Calu3 (cell line): ENCODE measurements at places on chromosomes 2 and 18. TPM values are rescaled to one million over a fixed set of nuclear protein-coding genes. Genes with fewer than 3 reads are reported as not detected.

GRCh38 chr2:96111823-96112500 is 4.4 kb downstream of the ADRA2B start:
- peaks cover 52% of the 10 kb centered on the region for H3K27me3 ChIP-seq
- H3K36me3 ChIP-seq = peaks cover 9% of the 10 kb centered on the region
- H3K4me1 ChIP-seq = no peaks in the 10 kb centered on the region
- no peak for DNase-seq

DNA sequence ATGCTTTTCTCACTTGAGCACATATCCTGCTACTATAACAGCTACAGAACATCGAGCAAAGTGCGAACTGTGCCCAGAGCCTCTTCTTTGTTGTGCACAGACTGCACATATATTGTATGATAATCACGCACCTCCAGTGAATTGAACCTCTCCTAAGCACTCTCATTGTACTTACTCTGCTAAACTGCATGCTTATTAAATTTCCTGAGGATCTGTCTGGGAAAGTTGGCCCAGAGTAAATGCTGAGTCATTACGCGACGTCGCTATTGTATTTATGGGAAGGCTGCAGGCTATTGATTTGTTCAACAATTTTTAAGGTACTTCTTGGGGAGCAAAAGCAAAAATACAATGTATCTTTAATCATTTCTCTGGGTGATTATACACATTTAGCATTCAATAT is 399.6 kb upstream of the DSEL start:
- no peaks in the 10 kb centered on the region for H3K27me3 ChIP-seq
- no peak overlapping the region for H3K4me3 ChIP-seq
- no peaks in the 10 kb centered on the region for H3K4me1 ChIP-seq
- no peak for DNase-seq

DNA sequence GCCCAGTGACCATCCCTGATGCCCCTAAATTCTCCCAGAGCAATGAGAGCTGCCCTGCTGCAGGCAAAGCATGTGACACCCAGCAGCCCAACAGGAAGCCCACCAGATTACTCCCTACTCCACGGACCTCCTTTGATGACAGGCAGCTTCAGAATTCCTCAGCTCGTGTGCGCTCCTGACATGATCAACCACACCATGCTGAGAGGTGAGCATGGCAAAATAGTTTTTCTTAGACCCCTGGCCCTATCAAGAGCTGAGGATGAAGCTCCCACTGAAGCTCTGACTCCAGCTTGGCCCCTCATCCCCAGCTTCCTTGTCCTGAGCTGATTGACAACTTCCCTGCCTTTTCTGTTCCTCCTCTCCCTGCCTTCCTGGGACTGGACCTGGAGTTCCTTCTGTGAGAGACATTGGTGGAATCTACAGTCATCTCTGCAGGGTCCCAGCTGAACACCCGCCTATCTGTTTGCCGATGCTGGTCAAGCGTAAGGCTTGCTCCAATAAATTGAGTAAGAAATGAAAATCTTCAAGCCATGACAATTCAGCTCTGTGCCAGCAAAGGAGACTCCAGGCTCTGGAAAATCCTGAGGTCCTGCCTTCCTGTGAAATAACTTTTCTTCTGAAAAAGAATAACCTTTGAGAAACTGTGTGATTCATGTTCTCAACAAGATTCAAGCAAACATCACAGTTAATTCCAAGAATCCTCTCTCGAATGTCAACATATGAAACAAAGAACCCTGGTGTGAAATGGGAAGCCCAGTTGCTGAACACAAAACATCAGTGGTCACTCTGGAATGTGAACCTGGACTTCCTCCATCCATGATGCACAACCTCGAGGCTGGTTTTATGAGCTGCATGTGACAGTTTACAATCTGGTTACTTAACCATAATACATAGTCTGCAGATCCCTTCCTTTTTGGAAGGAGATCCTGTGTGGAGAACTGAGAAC is 201.1 kb downstream of the SPP2 start:
- no peaks in the 10 kb centered on the region for H3K27me3 ChIP-seq
- DNase-seq = peak; percentile 59
- peaks cover 68% of the 10 kb centered on the region for H3K4me1 ChIP-seq
- no peak overlapping the region for H3K4me3 ChIP-seq

DNA sequence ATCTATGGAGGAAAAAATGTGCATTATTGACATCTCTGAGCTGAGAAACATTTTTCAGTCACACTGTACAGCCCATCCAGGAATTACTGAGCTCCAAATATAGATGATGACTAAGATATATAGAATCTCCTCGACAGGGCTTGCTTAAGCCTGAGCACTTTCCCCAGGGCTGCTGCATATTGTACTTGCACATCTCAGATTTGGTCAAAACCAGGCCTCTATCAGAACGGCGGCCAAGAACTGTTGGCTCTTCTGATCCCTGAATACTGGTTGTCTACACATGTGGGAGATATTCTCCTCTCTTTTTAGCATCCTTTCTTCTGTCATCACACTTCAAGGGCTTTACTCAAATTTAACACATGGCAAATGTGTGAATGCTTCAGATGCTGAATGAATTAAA is 201.5 kb upstream of the SLC35G4 start:
- DNase-seq = no peak
- H3K27ac ChIP-seq = no peak overlapping the region
- H3K36me3 ChIP-seq = no peaks in the 10 kb centered on the region
- no peak overlapping the region for H3K4me3 ChIP-seq

NIF3L1 gene
- total RNA-seq = 38.4 and 39.7 TPM in 2 replicates

C2orf81 gene
- total RNA-seq = 4.0 and 5.7 TPM in 2 replicates

GRCh38 chr2:220504938-220505503 is 877.6 kb downstream of the SLC4A3 start:
- H3K4me1 ChIP-seq = peaks cover 13% of the 10 kb centered on the region
- no peak overlapping the region for H3K4me3 ChIP-seq
- H3K27ac ChIP-seq = peak overlapping the region; percentile 41
- DNase-seq = peak; percentile 18
- no peaks in the 10 kb centered on the region for H3K27me3 ChIP-seq
- no peaks in the 10 kb centered on the region for H3K36me3 ChIP-seq

FBXO48 gene
- total RNA-seq = 2.4 and 2.5 TPM in 2 replicates

DNA sequence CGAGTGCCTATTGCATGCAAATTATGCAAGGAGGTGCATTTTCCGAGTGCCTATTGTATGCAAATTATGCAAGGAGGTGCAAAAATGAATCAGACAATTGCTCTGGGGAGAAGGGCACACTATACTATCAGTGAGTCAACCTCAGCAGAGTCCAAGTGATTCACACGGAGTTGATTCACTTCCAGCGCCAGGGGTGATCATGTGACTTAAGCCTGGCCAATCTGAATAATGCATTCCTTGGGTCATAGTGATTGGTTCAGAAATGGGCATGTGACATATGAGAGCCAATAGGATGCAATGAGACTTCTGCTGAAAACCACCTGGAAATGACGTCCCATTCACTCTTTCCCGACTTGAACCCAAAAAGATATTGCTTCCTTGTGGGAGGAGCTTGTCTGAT is 152.2 kb downstream of the DAW1 start:
- peaks cover 11% of the 10 kb centered on the region for H3K27me3 ChIP-seq
- no peaks in the 10 kb centered on the region for H3K36me3 ChIP-seq
- no peak for DNase-seq
- no peak overlapping the region for H3K4me3 ChIP-seq
- H3K27ac ChIP-seq = no peak overlapping the region
- no peaks in the 10 kb centered on the region for H3K4me1 ChIP-seq

GRCh38 chr2:134274121-134274520 is 20.2 kb downstream of the MGAT5 start:
- peaks cover 6% of the 10 kb centered on the region for H3K36me3 ChIP-seq
- H3K4me1 ChIP-seq = peaks cover 13% of the 10 kb centered on the region
- H3K27ac ChIP-seq = no peak overlapping the region
- no peak for DNase-seq

ARHGEF4 gene
- 5.9 and 8.8 TPM in 2 replicates for total RNA-seq

DNA sequence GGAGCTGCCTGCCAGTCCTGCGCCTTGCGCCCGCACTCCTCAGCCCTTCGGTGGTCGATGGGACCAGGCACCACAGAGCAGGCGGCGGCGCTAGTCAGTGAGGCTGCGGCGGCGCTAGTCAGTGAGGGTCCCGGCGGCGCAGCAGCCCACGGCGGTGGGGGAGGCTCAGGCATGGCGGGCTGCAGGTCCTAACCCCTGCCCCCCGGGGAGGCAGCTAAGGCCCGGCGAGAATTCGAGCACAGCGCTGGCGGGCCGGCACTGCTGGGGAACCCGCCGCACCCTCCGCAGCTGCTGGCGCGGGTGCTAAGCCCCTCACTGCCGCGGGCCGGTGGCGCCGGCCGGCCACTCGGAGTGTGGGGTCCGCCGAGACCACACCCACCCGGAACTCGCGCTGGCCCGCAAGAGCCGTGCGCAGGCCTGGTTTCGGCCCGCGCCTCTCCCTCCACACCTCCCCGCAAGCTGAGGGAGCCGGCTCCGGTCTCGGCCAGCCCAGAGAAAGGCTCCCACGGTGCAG is 867.4 kb downstream of the DSC3 start:
- H3K36me3 ChIP-seq = no peaks in the 10 kb centered on the region
- peaks cover 15% of the 10 kb centered on the region for H3K4me1 ChIP-seq
- no peak for DNase-seq
- H3K27ac ChIP-seq = no peak overlapping the region

RTKN gene
- 97.6 and 103 TPM in 2 replicates for total RNA-seq

DNA sequence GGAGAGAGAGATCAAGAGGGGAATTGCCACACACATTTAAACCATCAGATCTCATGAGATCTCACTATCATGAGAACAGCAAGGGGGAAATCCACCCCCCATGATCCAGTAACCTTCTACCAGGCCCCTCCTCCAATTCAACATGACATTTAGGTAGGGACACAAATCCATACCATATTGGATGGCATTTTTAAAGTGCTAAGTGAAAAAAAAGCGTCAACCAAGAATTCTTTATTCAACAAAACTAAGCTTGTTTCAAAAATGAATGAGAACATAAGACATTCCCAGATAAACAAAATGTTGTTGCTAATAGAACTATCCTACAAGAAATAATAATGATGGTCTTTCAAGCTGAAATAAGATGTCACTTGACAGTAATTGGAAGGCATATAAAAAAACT is 626.2 kb upstream of the LRRTM1 start:
- H3K27ac ChIP-seq = no peak overlapping the region
- DNase-seq = no peak
- H3K4me3 ChIP-seq = no peak overlapping the region
- H3K27me3 ChIP-seq = no peaks in the 10 kb centered on the region
- no peaks in the 10 kb centered on the region for H3K36me3 ChIP-seq
- no peaks in the 10 kb centered on the region for H3K4me1 ChIP-seq

TRIM54 gene
- 0.99 and 2.3 TPM in 2 replicates for total RNA-seq

GRCh38 chr2:37244017-37244416 is 12.6 kb downstream of the NDUFAF7 start:
- no peak for DNase-seq
- no peak overlapping the region for H3K4me3 ChIP-seq
- no peaks in the 10 kb centered on the region for H3K4me1 ChIP-seq

- peaks cover 59% of the 10 kb centered on the region for H3K4me1 ChIP-seq
- H3K4me3 ChIP-seq = peak overlapping the region; percentile 95
- peaks cover 35% of the 10 kb centered on the region for H3K36me3 ChIP-seq
- H3K27me3 ChIP-seq = no peaks in the 10 kb centered on the region
Observed at GRCh38 chr2:37672104-37672869, 845 bp upstream of the CDC42EP3 start.

GRCh38 chr2:176496761-176497160 is 227.5 kb downstream of the MTX2 start:
- H3K4me1 ChIP-seq = no peaks in the 10 kb centered on the region
- H3K4me3 ChIP-seq = no peak overlapping the region

DNA sequence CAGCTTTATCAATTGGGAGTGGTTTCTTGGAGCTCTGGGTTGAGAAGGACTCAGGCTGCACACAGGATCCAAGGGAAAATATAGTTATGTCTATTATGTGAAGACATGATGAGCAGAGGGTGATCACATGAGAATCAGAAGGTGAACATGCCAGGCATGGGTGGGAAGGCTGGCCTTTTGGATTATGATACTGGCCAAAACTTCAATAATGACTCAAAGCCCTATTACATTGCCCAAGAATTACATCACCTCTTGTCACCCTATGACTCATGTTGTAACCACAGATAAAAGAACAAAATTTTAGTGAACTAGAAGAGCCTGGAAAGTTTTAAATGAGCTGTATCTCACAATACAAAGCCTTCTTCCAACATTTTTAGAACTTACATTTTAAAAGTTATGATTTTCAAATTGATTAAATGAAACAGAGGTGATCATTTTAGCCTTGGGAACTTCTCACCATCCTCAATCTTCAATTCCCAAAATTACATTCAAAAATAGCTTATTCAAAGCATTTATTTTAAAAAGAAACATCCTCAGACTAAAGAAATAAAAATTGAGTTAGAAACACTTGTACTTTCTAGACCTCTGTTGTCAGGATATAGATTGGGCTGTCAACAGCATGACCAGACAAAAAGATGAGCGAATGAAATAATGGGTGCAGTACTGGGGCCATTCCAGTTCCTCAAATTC is 428.3 kb downstream of the MBD2 start:
- no peaks in the 10 kb centered on the region for H3K27me3 ChIP-seq
- H3K36me3 ChIP-seq = no peaks in the 10 kb centered on the region
- H3K27ac ChIP-seq = peak overlapping the region; percentile 63
- no peak for DNase-seq
- H3K4me1 ChIP-seq = peaks cover 30% of the 10 kb centered on the region

- H3K36me3 ChIP-seq = no peaks in the 10 kb centered on the region
- peaks cover 31% of the 10 kb centered on the region for H3K27me3 ChIP-seq
- no peaks in the 10 kb centered on the region for H3K4me1 ChIP-seq
- no peak for DNase-seq
Observed at GRCh38 chr2:122072666-122073065, 317.2 kb downstream of the TSN start.

DNA sequence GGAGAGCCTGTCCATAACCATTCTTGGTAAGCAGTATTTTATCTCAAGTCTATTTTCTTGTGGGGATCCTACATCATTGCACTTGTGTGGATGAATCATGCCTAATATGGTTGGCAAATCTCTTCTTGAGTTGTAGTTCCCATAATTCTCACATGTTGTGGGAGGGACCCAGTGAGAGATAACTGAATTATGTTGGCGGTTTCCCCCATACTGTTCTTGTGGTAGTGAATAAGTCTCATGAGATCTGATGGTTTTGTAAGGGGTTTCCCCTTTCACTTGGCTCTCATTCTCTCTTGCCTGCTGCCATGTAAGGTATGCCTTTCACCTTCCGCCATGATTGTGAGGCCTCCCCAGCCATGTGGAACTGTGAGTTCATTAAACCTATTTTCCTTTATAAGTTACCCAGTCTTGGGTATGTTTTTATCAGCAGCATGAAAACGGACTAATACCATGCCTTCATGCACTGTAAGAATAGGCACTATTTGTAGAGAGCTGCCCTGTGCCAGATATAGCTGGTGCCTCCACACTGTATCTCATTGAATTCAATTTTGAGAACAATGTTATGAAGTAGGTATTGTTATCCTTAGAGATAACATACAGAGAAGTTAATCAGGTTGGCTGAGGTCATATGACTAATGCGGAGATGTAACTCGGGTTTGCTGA is 148.3 kb downstream of the PLCL1 start:
- peaks cover 9% of the 10 kb centered on the region for H3K27me3 ChIP-seq
- no peak for DNase-seq
- no peak overlapping the region for H3K27ac ChIP-seq
- H3K4me1 ChIP-seq = no peaks in the 10 kb centered on the region

GRCh38 chr18:13246121-13246520 is 27.6 kb downstream of the LDLRAD4 start:
- H3K4me3 ChIP-seq = no peak overlapping the region
- no peaks in the 10 kb centered on the region for H3K36me3 ChIP-seq
- no peak overlapping the region for H3K27ac ChIP-seq
- H3K27me3 ChIP-seq = peaks cover 53% of the 10 kb centered on the region
